ENCODE measurements at places on chromosomes 7 and 10.
A peak's percentile ranks its signal among the peaks of the same experiment; 100 is the strongest.

- DNase-seq, result no peak
Measured at GRCh38 chr10:44742248-44742647, 168.9 kb upstream of the TMEM72 start.

DNA sequence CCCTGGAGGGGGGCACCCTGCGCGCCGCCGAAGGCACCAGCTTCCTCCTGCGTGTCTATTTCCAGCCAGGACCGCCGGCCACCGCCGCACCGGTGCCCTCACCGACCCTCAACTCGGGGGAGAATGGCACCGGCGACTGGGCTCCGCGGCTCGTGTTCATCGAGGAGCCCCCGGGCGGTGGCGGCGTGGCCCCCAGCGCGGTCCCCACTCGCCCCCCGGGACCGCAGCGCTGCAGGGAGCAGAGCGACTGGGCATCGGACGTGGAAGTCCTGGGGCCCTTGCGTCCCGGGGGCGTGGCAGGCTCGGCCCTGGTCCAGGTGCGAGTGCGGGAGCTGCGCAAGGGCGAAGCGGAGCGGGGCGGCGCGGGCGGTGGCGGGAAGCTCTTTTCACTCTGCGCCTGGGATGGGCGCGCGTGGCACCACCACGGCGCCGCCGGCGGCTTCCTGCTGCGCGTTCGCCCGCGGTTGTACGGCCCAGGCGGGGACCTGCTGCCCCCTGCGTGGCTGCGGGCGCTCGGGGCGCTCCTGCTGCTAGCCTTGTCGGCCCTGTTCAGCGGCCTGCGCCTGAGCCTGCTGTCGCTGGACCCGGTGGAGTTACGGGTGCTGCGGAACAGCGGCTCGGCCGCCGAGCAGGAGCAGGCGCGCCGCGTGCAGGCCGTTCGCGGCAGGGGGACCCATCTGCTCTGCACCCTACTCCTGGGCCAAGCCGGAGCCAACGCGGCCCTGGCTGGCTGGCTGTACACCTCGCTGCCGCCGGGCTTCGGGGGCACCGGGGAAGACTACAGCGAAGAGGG, 594 bp downstream of the CNNM1 start:
- peak; percentile 11 for DNase-seq

DNA sequence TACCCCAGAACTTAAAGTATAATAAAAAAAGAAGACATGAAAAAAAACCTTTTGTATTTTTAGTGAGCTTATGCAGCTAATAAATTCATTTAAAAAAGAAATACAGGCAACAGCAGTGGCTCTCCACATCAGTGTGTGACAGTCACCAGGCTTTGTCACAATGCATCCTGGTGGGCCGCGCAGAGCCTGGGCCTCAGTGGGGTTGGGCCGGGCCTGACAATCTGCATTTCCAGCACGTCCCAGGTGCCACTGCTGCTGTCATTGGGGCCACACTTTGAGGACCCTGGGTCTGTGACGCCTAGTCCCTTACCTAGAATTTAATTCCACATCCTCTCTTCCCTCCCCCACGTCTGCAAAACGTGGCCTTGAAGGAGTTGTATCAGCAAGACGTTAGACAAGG, 284.5 kb downstream of the ADARB2 start:
- no peak for DNase-seq

- no peak for DNase-seq
Measured at GRCh38 chr10:120186506-120186905, 270.5 kb upstream of the PLPP4 start.

- DNase-seq, result no peak
Measured at GRCh38 chr7:28364082-28364481, 48.2 kb upstream of the CREB5 start.

GRCh38 chr10:99964791-99965190, 45.0 kb downstream of the DNMBP start:
- no peak for DNase-seq

DNA sequence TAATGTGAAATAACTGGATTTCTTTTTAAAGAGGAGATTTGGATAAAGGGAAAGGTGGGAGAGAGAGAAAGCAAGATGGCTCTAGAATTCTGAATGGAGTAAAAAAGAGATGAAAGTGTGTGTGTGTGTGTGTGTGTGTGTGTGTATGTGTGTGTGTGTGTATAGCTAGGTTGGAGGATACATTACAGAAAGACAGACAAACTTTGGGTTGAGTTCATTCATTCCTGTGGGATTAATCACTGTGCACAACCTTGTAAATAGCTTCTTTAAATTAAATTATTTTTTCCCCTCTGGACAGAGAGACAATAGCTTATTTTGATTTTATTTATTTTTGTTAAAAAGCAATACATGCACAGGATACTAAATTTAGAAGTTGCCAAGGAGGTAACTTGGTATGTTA, 7.5 kb downstream of the ASB4 start:
- DNase-seq, result no peak

GRCh38 chr10:7889947-7890542, 71.7 kb downstream of the TAF3 start:
- DNase-seq, result no peak

- no peak for DNase-seq
Measured at GRCh38 chr7:123372368-123372767, 162.0 kb downstream of the IQUB start.

- DNase-seq, result no peak
Measured at GRCh38 chr7:116438267-116438666, 61.3 kb upstream of the CAV2 start.

GRCh38 chr7:133300811-133301210, 47.9 kb downstream of the EXOC4 start:
- DNase-seq, result no peak

- no peak for DNase-seq
Measured at GRCh38 chr10:120177330-120177729, 279.7 kb upstream of the PLPP4 start.

- no peak for DNase-seq
Measured at GRCh38 chr10:132833421-132834111, 47.6 kb upstream of the NKX6-2 start.

GRCh38 chr7:141713890-141714289, 5.7 kb downstream of the WEE2 start:
- no peak for DNase-seq

- no peak for DNase-seq
Measured at GRCh38 chr10:107727767-107728317, 563.3 kb upstream of the SORCS1 start.

DNA sequence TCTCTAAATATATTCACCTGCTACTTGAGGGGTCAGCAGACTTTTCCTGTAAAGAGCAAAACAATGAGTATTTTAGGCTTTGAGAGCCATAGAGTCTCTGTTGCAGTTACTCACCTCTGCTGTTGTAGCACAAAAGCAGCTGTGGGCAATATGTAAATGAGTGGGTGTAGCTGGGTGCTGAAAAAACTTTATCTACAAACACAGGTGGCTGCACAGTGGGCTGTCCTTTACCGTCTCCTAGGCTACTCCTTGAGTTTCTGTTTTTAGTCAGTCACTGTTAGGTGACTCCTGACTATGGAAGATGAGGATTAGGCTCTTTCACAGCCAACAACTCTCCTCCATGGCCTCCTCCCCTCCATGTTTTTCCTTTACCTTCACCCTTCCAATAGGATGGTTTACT, 286.1 kb upstream of the C7orf33 start:
- no peak for DNase-seq

DNA sequence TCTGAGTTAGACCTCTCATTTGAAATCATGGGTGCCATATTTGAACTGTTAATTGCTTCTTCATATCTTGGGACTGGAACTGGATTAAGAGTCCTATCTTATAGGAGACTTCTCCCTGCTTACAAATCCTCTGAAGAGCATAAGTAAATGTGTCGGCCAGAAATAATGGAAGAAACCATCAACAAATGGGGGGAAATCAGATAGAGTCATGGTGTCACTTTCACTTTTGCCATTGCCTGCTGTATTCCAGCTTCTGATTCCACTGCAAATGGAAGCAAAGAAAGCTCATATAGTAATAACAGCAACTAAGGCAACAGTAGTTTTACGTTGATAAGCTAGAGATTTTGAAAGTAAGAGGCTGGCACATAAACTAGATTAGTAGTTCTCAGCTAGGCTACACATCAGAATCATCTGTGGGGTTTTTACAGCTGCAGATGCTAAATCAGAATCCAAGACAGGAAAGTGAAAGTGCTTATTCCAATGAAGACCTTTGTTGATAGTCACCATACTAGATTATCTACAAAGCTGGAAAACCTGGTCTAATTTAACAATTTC, 12.3 kb upstream of the CRPPA start:
- DNase-seq, result no peak

DNA sequence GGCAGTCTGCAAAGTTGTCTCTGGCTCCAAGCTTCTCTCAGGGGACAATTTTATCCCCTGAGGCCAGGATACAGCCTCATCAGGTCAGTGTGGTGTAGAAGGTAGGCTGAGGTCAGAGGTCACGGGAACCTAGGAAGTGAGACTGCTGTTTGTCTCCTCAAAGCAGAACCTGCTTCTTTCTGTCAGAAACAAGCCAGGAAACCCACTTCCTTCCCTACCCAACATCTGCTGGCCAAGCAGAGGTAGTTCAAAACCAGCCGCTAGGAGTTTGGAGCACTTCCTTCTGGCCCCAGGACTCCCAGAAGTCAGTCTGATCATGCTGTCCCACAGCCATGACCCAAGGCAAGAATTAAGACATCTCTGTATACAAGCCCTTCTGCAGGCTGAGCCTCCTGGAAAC, 12.2 kb downstream of the CLRN3 start:
- DNase-seq, result no peak

DNA sequence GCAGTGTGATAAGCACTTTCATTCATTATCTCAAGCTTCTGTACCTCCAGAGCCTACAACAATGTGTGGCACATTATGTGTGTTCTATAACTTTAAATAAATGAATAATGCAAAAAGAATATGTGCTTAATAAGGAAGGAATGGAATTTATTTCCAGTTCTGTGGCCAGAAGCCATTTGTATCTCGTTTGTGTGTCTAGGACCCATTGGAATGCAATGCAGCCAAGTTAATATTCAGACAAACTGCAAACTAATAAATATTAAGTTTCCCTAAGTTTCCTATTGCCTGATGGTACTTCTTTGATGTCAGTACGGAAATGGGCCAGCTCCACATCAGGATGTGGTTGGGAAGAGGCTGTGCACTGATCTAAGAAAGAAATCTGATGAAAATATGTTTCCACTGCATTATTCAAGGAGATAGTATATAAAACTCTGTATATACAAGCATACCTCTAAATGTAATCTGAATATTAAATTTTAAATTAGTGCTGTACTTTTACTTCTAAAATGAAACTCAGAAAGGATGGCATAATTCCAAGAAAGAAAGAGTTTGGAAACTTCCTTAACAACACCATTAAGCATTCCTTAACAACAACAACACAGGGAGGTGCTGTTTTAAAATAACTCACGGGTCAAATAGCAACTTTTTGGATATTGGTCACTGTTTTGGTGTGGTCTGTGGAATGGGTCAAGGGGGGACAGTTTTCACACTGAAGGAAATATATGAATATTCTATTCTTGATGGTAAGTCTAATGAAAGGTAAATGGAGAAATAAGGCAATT, 29.4 kb upstream of the ANKRD30A start:
- DNase-seq, result no peak

GRCh38 chr10:122503886-122504609, 42.7 kb downstream of the HTRA1 start:
- no peak for DNase-seq

GRCh38 chr10:27100813-27101347, 586 bp upstream of the ANKRD26 start:
- peak; percentile 16 for DNase-seq

- no peak for DNase-seq
Measured at GRCh38 chr7:33922820-33923219, 17.5 kb downstream of the BMPER start.

DNA sequence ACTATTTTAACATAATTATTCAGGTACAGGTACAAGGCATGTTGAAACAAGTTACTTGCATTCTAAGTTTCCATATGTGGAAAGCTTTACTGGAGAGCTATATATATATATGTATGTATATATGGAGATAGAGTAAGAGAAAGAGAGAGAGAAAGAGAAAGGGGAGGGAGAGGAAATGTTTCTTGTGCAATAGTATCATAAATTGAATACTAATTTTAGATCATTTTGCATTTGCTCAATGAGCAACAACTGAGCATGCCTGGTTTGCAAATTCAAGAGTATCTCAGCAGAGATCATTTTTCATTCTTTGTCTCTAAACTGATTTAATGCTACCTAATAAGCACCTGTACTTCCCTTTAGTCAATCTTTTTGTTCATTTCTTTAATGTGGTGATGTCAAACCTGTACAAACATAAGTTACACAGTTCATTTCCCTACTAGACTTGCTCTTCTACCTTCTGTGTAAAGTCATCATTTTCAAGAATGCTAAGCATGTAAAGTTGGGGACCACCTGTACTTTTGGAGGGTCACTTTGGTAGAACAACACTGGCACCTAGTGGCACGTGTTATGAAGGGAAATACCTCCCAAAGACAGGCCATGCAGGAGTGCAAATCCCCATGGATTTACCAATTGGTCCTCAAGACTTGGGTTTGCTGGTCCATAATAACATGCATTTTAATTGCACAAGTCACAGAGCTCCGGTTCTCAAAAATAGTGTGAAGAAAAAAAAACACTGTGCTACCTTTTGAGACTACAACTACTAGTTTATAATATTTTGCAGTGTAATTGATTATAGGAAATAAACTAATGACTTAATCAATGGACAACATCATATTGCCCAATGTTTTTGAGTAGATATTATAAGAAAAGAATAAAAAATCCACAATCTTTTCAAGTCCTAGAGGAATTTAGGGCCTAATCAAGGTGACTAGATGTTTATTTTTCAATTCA, 431.2 kb upstream of the IGFBP3 start:
- DNase-seq, result no peak

GRCh38 chr7:5703572-5704533, 77.6 kb downstream of the RNF216 start:
- DNase-seq, result no peak

GRCh38 chr7:100545360-100546128, 6.5 kb downstream of the AGFG2 start:
- DNase-seq, result peak; percentile 41

GRCh38 chr10:11243425-11244222, 226.0 kb downstream of the CELF2 start:
- no peak for DNase-seq

GRCh38 chr10:23820792-23821191, 381.9 kb downstream of the OTUD1 start:
- no peak for DNase-seq

All from stimulated activated CD4-positive, alpha-beta T cell treated with anti-CD3 and anti-CD28 coated beads, Interleukin-4, amount 100 ng/mL, for 1 hour (primary cell).